ENCODE measurements at places on chromosomes 1 and 21. TPM values are rescaled to one million over a fixed set of nuclear protein-coding genes. Genes with fewer than 3 reads are reported as not detected.

- DNase-seq = no peak
These were observed 11.7 kb upstream of the CAPN9 start for GRCh38 chr1:230735447-230735846.

The SGIP1 gene
- 8.3 TPM for polyA plus RNA-seq

DNA sequence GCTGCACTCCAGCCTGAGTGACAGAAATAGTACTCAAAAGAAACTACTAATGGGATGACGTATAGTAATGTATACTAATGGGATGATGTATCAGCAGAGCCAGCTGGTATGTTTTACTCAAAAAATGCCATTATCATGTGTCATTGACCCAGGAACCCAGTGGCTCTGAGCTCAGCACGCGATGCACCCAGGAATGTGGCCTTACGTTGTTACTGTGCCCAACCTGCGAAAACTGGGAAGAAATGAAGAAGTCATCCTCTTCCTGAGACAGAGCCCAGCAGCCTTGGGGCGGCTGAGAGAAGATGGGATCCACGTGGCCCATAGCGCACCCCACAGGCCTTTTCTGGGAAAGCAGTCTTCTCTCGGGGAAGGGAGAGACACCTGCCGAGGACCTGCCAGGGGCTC, 8.8 kb downstream of the UBE2J2 start:
- DNase-seq = peak; percentile 39

GRCh38 chr1:119006406-119007279, 18.5 kb upstream of the TBX15 start:
- no peak for DNase-seq

The MORN1 gene
- polyA plus RNA-seq = 9.0 TPM

DNA sequence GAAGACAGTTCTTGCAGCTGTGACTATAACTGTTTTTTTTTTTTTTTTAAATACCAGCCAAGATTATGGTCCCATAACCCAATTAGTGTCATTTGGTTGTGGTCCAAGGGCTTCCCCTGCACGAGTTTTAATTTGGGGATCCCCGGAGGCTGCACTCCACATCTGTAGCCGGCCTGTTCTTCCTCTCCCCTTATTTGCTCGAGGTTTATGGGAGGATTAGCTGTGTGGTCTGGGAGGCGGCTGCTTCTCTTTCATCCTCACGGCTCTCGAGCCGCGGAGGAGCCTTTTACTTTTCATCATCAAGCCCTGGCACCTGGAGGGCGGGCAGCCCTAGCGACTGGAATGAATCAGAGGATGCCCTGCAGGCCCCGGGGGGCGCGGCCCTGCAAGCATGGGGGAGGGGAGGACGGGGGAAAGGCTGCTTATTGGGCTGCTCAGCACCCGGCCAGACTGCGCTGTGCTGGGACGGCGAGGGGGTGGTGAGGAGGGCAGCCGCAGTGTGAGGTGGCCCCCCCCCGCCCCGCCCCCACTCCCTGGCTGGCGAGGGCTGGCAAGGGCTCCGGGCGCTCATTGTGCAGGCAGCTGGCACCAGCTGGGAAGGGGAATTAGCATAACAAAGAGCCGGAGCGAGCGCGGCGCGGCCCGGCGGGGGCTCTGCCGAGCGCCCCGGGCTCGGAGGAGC, 18.5 kb downstream of the SERTAD4 start:
- DNase-seq = peak; percentile 87

- DNase-seq = no peak
These were observed 610 bp downstream of the AJAP1 start for GRCh38 chr1:4654764-4655673.

The HMCN1 gene
- polyA plus RNA-seq = 0.97 TPM

DNA sequence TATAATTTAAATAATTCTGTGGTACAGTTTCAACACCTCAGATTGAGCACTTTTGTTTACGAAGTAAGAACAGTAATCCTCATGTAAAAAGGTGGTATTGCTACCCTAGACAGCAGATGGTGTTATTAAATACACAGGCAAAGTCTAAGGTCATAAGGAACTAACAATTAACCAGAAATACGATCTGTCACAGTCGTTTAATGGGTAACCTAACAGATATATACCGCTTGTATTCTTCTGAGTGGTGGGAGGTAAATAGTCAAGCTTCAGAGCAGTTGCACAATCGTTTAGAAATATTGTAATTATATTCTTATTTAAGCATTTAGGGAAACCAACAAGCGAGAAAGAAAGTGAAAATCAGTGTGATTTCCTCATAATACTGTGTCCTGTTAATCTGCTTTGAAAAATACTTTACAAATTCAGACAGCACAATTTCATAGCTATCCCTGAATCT, 9.8 kb upstream of the IRF2BP2 start:
- no peak for DNase-seq

The FCRL4 gene
- polyA plus RNA-seq = not detected

The AMY1C gene
- not detected for polyA plus RNA-seq

DNA sequence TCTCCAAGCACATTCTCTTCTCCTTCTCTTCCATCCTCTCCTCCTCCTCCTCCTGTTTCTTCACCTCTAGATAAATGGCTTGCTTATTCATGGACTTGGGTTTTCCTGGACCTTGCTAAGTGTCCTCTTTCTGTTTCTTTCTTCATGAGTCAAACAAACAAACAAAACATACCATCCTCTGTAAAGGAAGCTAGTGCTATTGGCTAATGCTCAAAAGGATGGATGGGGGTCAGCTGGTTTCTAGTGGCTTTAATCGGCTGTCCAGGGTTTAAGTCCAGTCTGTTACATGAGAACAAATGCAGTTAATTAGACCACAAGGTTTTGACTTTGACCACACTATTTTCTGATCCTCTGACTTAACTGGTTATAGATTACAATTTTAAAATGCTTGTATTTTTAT, 83.8 kb upstream of the TSPAN2 start:
- DNase-seq = no peak

The TAS1R1 gene
- not detected for polyA plus RNA-seq

The CNTN2 gene
- polyA plus RNA-seq = 0.15 TPM

DNA sequence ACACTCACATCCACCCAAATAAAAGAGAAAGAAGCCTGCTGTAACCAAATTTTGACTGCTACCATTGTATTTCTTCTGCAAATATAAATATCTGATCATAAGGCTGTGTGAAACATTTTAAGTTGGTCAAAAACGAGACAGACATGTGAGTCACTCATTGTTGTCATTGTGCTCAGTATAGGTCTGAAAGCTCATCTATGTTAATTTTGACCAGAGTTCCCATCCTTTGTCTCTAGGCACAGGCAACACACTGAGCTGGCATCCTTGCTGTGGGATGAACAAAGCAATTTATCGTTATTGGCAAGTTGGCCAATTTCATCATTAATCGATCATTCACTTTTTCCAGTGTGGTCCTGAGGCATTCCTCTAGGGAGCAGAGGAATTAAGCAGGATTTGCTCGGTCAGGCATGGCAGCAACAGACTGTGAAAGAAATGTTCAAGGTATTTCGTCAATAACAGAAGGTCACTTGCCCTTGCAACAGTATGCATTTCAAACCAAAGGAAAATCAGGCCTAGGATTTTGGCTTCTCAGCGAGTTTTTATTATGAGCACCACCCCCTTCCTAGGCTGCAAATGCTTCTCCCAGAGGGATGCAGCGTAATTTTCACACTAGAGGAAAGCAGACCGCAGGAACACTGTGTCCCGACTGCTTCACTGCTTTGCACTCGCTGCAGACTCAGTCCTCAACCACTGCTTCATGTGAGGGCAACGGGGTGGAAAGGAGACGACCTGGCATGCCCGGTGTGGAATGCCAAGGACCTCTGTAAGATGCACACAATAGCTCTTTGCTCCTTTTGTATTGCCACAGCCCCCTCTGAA, 87.9 kb upstream of the SMYD2 start:
- DNase-seq = no peak

The TNFRSF9 gene
- not detected for polyA plus RNA-seq

GRCh38 chr21:31386006-31386405, 41.9 kb upstream of the TIAM1 start:
- no peak for DNase-seq

GRCh38 chr1:158534496-158534895, 19.7 kb downstream of the OR6Y1 start:
- no peak for DNase-seq

DNA sequence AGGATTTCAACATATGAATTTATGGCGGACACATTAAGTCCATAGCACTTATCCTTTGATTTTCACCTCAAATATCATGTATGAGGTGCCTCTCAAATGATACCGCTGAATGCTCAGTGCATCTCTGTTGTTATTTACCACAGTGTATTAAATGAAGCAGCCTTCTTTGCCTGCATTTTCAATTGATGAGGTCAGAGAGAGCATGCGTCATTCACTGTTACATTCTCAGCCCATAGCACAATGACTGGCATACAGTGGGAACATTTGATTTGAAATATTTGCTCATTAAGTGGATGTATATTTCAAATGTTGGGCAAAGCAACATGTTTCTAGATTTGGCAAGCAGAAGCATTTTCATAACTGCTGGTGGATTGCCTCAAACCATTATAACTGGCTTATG, 45.7 kb downstream of the LRRC7 start:
- DNase-seq = no peak

The TRIM46 gene
- 0.28 TPM for polyA plus RNA-seq

The FLVCR1 gene
- polyA plus RNA-seq = 2.9 TPM

Measured in kidney (tissue), 22 donors.